ENCODE measurements at places on chromosomes 12 and 14.

GRCh38 chr12:58196971-58197370 is 255.6 kb downstream of the ATP23 start:
- DNase-seq, result no peak

DNA sequence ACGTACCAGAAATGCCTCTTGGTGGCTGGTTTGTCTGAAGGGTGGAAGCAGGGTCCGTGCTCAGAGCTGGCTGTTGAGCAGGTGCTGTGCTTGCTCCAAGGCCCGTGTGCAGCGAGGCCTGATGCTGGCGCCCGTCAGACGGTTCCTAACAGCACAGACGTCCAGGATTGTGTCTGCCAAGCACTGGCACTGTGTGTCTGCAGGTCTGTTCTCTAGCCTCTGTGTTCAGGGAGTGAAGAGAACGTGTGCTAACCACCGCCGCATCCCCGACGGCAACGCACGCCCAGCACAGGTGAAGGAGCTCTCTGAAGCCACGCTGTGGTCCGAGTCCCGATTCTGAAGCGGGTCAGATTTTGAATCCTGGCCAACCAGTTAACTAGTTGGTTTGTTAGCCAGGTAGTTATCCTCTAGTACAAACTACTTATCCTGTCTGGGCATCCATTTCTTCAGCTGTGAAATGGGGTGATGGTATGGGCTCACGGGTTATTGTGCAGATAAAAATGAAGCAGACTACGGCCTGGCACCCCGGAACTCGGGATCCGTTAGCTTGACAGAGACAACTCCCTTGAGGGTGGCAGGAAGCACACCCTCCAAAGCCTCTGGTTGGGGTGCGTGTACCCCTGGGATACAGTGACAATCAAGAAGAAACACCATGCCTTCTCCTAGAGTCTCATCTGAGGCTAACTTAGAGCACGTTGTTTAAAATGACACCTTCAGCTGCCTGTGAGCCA is 18.6 kb upstream of the TDRD9 start:
- DNase-seq, result no peak

DNA sequence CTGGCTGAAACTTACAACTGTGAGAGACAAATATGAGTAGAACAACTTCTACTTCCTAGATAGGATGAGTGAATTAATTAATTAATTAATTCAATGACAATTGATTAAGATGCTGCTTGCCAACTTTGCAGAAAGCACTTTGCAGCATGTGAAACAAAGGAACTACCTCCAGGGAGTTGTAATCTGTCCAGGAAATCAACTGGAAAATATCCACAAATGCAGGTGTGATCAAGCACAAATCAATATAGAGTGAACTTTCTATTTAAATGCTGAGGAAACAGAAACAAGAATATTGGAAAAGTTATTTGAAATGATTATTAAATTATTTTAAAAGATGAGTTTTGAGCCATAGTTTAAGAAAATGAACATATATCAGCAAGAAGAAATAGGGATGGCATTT is 163.9 kb upstream of the ARID2 start:
- no peak for DNase-seq

DNA sequence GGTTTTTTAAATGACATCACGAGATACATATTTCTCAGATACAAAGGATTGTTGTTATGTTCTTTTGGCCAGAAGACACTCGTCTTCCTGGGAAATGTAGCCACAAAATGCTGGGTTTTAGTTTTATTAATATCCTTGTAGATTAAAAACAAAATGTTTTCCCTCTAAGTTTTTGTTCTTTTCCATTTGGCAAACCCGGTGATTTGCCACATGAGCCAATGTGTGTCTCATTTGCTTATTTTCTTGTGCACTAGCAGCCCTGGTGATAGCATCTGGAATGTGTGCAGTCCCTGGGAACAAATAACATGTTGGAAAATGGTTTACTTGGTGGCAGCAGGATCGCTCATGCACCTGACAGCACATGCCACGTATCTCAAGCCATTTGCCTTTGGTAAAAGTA is 61.0 kb downstream of the HMGA2 start:
- DNase-seq, result no peak

DNA sequence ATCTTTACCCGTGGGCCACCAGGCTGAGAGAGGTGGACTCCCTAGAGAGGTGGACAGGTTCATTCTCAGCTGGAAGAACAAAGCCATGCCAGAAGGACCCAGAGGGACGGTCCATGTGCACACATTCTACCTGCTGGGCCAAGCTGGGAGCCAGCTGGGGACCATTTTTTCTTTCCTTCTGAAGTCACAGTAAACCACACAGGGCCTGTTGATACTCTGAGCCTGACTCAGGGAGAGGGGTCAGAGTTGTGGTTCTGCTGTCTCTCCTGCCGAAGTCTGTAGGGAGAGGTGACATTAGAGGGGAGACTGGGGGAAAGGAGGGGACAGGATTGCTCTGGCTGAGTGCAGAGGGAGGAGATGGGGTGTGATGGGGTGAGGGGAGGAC is 148.6 kb downstream of the TSPAN9 start:
- no peak for DNase-seq

GRCh38 chr14:100691395-100692056 is 35.2 kb upstream of the DLK1 start:
- no peak for DNase-seq

DNA sequence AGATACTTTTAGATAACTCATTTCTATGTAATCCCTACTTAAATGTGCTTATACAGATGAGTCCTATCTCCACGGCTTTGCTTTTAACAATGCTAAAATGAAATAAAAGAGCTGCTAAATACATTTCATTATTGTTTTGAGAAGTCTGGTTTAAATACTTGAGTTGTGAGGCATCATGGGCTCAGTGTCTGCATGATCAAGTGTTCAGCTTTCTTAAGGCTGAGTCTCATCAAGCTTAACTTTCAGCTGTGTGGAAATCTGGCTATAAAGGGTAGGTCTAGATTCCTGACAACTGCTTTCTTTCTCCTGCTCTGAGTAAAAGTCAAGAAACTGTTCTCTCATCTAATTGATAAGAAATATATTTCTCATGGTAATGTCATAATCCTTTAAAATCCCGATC is 235.4 kb downstream of the FSCB start:
- no peak for DNase-seq

DNA sequence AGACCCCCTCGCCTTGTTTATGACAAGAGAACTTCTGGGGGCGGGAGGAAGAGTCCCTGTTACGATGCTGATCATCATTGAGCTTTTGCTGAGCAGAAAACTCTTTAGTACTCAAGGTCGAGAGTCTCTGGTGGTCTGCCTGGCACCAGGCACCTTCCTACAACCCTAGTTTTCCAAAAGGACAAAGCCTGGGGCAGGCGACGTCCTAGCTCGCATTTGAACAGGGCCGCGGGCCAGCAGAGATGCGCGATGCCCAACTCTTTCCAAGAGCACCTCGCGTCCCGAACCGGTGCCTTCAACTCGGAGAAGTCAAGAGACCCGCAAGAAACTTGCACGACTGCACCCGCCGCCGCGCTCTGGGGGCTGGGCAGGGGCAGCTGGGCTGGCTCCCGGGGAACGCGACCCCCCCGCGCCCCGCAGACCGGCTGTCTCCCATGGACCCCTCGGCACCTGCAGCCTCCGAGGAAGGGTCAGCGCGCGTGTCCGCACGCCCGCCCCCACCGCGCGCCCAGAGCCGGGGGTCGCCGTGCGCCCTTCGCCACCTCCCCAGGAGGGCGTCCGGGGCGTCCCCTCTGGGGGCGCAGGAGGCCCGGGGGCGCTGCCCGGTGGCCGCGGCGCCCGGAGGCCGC is 377 bp upstream of the BCL7A start:
- DNase-seq, result peak; percentile 53

DNA sequence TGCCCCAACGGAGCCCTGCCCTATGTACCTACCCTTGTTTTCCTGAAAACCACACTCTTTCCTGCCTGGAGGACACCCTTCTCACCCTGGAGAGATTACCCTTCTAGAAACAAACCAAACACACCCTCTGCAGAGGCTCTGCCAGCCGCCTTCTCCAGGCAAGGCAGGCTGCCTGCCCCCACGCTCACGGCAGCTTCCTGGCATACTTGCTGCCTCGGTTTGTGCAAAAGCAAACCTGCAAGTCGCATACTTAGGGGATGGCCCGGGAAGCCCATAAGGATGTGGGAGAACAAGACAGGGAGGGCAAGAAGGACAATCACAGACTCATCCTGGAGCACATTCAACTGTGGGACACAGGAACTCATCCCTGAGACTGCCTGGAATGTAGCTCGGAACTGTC is 154.0 kb upstream of the DIO3 start:
- no peak for DNase-seq

DNA sequence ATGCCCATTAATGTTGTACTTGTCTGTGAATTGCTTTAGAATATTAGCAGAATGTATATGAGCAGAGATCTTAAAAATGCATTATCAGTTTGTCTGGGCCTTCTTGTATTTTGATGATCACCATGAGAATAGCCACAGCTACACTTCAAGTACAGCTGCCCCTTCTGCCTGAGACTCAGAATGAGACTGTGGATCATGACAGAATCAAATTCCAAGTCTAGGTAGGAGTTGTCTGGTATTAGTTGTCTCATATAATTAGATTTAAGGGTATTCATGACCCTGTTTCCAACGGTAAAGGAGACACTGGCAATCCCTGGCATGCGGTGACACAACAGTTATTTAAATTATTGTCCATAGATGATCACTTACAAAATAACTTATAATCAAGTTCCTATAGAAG is 18.3 kb upstream of the SMIM10L1 start:
- no peak for DNase-seq

DNA sequence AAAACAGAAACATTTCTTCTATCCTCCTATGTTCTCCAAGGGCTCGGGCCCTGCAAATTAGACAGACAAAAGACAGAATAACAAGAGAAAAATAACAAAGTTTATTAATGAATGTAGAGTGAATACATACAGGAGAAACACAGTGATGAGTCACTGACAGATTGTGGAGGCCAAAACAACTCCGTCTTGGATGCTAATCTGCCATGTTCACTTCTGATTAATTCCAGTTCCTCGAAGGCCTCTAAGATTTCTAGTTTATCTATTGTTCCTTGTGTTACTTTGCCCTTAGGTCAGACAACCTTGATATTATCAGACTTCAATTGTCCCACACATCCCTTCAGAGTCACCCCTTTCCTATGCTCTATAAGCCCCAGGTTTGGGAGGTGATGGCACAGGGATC is 26.8 kb upstream of the NEDD1 start:
- no peak for DNase-seq

DNA sequence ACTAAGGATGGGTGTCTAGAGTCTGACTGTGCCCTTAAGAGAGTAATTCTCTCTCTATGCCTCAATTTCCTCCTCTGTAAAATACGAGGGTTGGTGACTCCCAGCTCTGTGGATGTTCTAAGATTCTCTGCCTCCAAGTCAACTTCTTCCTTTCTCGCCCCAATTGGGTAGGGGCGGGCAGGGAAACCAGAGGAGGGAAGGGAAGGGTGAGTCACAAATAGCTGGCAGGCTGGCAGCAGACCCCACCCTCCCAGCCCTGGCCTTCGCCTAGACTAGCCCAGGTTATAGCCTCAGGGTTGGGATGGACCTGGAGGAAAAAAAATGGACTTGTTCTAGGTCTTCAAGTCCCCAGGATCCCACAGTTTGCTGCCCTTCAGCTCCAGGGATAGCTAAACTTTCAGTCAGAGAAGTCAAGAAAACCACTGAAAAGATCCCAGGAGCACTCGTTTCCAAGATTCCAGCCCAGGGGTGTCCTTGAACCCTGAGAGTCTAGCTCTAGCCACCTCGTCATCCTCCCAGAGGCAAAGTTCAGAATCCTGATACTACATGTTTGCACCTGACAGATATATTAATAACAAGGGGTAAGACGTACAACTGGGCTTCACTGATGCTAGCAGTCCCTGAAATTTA is 2.3 kb downstream of the DGKA start:
- no peak for DNase-seq

- DNase-seq, result no peak
Observed at GRCh38 chr12:113328368-113328889, 6.5 kb downstream of the SLC8B1 start.
